NCI-H1930 (cell line): ENCODE measurements at places on chromosomes 1 and 21.

- no peak for DNase-seq
Observed at GRCh38 chr1:157245823-157246222, 107.6 kb upstream of the ETV3 start.

DNA sequence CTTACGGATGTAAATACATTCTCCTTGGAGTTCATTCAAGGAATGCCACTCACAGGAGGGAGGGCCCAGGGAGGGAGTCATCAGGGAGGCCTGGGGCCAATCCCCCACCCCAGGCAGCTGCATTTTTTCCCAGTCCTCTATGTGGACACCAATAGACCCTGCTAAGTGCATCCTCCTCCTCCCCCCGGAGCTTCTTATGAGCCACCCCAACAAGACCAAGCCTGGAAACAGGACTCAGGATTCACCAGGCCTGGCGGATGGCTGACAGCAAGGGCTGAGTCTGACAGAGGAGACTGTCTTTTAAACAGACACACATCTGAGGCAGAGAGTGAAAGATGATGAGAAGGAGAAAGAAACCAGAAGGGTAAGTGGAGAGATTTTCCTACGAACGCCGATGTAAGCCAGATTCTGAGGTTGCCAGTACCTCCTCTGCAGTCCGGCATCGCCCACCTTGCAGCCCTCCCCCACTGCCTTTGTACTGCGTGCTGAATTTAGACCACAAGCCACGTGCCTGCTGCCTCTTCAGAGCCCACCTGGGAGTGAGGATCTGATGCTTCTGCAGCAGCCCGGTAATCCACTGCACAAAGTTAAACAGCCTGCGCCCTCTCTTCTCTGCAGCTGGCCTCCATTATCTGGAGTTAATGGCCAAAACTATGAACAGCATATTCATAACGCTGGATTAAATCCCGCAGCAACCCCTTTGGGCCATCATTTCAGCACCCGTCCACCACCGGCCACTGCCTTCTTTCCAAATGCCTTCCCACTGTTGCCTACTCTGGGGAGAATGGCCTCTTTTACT lies 17.6 kb upstream of the SFPQ start:
- no peak for DNase-seq

- peak; percentile 4 for DNase-seq
Observed at GRCh38 chr21:41610042-41610839, 102.3 kb upstream of the TMPRSS2 start.

DNA sequence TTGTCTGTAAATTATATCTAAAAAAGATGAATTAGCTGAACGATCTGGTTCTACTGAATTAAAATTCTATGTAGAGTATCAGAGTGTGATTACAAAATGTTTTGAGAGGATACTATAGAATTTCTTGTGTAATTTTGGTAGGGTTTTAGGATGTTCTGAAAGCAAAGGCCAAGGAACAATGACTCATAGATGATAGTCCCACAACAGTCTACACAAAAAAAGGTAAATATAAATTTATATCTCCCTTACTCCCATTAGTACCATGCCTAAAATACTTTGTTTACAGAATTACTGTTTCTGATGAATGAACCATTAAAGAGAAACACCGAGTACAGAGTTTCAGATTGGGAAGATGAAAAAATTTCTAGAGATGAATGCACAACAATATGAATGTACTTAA lies 9.5 kb downstream of the EDEM3 start:
- DNase-seq: peak; percentile 59

DNA sequence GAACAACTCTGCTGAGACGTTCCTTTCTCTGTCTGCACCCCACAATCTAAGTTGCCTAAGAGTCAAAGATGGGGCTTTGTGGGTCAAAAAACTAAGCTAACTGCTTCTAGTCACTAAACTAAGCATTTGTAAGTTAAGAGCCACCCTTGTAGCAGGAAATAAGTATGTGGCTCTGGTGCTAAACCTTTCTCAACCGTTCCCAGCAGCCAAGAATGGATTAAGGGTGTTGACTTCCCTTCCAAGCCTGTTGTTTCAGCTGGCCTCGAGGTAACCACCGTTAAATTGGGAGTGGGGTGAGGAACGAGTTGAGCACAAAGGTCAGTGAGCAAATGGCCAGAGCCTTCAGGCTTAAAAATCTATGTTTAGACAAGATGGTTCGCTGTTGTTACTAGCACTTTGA lies 169.1 kb downstream of the TRIM33 start:
- no peak for DNase-seq

DNA sequence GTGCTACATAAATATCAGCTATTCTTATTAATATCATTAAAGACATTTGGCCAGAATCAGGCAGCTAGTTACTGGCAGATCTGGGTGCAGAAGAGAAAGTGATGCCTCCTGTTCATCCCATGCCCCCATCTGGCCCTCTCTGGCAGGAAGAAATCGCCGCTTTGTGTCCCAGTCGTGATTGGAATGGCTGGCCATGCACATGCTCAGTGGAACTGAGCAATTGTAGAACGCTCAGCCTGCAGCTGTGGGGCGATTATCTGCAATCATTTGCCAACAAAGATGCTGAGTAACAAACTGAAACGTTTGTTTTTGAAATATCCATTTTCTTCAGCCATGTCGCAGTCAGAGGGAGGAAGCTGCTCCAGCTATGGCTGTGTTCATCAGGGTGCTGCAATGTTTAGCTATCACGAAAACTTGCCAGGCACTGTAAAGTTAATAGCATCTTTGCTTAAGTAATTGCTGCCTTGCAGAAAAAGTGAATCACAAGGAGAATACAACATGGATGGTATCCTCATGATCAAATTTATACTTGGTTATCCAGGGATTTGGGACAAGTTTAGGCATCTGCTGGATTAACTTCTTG lies 36.5 kb downstream of the NGF start:
- DNase-seq: no peak
